ENCODE measurements at places on chromosomes 16 and 17.

- DNase-seq, result peak; percentile 82
Measured at GRCh38 chr16:87581857-87582215, 20.5 kb upstream of the JPH3 start.

GRCh38 chr17:68176718-68177117 is 71.1 kb upstream of the AMZ2 start:
- no peak for DNase-seq

- DNase-seq, result peak; percentile 14
Measured at GRCh38 chr17:82003411-82004381, 19.0 kb downstream of the CENPX start.

DNA sequence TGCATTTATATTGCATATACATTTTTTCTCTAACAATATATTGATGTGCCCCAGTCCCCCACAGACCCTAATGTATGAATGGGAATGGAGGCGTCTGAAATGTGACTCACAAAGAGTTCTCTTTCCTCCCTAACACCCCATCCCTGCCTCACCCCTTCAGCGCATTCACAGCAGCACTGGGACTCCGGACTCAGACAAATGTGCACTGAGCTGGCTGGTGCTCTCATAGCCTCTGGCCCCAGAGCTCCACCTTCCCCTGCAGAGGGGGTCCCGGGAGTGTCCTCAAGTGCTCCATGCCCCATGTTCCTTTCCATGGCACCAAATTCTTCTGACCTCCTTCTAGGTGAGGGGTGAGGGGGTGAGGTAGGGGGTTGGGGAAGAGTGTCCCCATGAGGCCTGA is 20.6 kb downstream of the NPTX1 start:
- DNase-seq, result no peak

GRCh38 chr17:10089196-10089804 is 109.1 kb downstream of the GAS7 start:
- DNase-seq, result no peak

GRCh38 chr16:59045501-59045900 is 311.4 kb upstream of the GOT2 start:
- no peak for DNase-seq
